A549 treated with CpdA at 1 μM for 4 hours (cell line): ENCODE measurements at places on chromosomes 1 and 21. TPM values are rescaled to one million over a fixed set of nuclear protein-coding genes. Genes with fewer than 3 reads are reported as not detected.

Gene C1orf115
- 4.4 to 5.8 TPM (median 5.2 TPM) in 5 replicates for total RNA-seq

Gene CCDC27
- not detected in 5 replicates for total RNA-seq

Gene LCA5L
- 0.97 to 2.6 TPM (median 1.3 TPM) in 5 replicates for total RNA-seq

Gene MECR
- 16.6 to 22.4 TPM (median 21.0 TPM) in 5 replicates for total RNA-seq

Gene SHE
- total RNA-seq = 0.02 to 0.07 TPM (median 0.03 TPM) in 5 replicates
